Activated CD4-positive, alpha-beta T cell treated with anti-CD3 and anti-CD28 coated beads, Interleukin-2, amount 50 U/mL, for 1 hour (primary cell): ENCODE measurements at places on chromosomes 1 and 21.

GRCh38 chr21:34952701-34953100, 96.4 kb downstream of the RUNX1 start:
- no peak for DNase-seq

GRCh38 chr1:54782156-54782555, 17.8 kb upstream of the PARS2 start:
- DNase-seq = no peak

GRCh38 chr1:119714583-119714982, 2.8 kb downstream of the PHGDH start:
- DNase-seq = no peak

GRCh38 chr1:176692988-176693696, 230.2 kb downstream of the PAPPA2 start:
- no peak for DNase-seq

DNA sequence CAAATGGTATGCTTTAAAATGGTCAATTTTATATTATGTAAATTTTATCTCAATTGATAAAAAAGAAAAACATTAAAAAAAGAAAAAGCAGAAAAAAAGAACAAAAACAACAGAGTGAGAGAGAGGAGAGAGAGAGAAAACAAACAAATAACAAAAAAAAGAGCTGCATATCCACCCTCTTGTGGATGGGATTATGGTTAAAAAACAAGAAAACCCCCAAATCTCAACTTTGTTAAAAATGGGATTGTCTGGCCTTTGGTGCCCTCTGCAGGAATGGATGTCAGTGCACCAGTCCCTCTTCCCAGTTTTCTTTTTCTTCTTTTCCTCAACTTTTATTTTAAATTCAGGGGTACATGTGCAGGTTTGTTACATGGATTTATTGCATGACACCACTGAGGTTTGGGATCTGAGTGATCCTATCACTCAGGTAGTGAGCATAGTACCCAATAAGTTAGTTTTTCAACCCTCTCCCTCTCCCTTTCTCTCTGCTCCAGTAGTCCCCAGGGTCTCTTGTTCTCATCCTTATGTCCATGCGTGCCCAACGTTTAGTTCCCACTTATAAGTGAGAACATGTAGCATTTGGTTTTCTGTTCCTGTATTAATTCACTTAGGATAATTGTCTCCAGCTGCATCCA, 28.1 kb downstream of the RNF187 start:
- peak; percentile 27 for DNase-seq

DNA sequence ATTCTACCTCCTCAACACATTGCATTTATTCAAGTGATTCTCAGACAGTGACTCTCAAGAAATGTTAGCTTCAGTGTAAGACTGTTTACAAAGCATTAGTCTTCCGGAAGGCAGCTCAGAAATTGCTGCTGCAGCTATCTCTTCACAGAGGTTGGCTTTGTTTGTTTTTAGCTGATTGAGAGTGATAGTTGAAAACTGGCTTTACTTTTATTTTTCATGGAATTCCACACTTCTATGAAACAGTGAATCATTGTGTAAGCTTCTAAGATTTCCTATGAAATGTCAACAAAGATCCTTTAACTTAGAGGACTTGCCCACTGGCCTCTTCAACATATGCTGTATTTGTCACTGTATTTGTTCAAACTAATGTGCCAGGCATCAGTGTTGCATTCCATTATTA, 121.3 kb downstream of the TNNI3K start:
- DNase-seq = no peak

GRCh38 chr1:22201023-22201422, 58.1 kb upstream of the WNT4 start:
- DNase-seq = no peak

DNA sequence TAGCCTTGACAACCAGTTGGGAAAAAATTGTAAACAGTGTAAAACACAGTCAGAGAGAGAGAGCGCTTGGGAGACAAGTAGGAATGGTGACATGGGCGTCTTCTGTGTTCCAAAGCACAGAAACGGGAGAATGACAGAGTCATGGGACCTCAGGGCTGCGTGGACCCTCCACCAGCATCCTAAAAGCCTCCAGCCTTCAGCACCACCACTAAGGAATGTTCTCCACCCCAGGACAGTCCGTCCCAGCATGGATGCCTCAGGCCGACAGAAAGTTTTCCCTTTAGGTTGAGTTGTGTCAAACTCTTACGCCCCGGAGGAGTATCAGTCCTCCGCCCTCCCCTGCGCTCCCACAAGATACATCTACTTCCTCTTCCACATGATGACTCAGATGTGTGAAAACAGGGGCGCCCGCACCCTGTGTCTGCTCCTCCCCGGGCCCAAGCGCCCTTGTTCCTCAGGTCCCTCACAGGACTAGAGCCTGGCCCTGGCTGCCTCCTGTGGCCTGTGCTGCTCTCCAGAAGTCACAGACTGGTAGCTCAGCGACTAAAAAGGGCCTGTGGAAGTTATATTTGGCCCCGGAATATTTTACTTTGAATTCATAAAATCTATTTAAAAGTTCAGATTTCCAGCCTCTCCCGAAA, 63.9 kb upstream of the EFHD2 start:
- peak; percentile 48 for DNase-seq

DNA sequence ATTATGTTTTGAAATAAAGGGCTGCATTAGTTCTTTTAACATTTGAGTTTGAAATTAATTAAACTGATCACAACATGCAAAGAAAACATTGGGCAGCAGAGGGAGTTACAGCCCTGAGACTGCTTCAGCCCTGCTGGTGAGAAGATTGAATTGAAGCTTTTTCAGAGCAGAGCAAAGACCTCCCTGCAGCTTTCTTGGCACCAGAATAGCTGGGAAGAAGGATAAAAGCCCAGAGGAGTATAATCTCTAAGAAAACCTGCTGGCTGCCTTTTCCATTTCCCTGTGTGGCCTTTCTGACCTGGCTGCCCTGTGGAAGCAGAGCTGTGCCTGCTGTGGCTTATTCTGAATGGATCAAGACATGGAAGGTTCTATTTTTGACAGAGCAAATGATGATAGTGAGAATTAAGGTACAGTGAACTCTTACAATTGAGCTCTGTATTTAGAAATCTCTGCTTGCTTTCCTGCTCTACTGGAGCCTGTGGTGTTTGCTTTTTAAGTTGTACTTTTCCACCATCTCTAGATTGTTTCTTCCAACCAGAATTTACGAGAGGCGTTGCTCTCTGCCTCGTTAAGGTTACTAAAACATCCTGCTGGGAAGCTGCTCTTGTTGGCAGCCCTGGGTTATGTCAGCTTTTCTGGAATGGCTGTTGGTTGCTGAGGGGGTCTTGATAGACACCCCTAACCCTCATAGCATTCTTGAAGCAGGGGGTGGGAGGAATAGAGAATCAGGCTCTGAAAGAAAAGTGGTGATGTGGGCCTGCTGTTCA, 9.9 kb downstream of the SNRPE start:
- DNase-seq = no peak

DNA sequence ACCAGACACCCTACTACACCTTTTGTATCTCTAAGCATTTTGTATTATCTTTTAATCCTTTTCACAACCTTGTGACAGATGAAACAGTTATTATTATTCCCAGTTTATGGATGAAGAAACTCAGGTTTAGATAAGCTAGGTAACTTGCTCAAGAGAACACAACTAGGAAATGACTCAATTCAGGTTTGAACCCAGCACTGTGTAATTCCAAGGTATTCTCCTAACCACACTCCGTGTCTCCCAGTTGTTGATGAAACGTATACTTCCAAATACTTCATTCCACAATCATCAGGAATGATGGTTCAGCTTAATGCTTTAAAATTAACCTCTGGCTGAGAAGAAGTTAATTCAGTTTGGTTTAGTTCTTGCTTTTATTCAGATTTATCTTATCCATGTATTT, 51.7 kb upstream of the MRPS6 start:
- no peak for DNase-seq

DNA sequence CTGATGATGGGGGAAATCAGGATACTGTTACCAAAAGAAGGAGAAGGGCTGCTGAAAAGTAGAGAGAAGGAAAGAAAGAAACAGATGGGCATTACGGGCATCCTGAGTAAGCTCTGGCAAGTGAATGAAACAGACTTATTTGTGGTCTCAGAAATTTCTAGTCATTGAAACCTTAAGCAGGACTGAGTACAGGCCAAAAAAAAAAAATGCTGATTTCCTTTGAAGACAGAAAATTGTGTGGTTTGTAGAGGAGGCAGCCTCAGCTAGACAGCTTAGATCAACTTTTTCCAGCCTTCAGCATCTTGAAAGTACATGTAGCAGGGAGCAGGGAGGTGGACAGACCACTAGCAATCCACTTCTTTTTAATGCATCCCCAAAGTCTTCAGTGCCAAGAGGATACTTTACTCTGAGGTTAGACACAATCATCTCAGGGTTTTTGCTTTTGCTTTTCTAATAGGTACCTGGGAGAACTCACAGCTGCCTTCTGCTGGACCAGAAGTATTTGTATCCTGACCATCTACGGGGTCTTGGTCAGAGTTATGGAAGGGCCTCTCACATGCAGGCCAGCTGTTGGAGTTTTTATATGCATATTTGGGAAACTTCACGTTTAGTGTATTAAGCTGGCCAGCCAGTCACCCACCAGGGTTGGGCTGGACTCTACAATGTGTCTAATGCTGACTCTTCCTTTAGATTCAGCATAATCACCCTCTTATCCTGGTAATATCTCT, 10.6 kb upstream of the CAPZB start:
- no peak for DNase-seq

DNA sequence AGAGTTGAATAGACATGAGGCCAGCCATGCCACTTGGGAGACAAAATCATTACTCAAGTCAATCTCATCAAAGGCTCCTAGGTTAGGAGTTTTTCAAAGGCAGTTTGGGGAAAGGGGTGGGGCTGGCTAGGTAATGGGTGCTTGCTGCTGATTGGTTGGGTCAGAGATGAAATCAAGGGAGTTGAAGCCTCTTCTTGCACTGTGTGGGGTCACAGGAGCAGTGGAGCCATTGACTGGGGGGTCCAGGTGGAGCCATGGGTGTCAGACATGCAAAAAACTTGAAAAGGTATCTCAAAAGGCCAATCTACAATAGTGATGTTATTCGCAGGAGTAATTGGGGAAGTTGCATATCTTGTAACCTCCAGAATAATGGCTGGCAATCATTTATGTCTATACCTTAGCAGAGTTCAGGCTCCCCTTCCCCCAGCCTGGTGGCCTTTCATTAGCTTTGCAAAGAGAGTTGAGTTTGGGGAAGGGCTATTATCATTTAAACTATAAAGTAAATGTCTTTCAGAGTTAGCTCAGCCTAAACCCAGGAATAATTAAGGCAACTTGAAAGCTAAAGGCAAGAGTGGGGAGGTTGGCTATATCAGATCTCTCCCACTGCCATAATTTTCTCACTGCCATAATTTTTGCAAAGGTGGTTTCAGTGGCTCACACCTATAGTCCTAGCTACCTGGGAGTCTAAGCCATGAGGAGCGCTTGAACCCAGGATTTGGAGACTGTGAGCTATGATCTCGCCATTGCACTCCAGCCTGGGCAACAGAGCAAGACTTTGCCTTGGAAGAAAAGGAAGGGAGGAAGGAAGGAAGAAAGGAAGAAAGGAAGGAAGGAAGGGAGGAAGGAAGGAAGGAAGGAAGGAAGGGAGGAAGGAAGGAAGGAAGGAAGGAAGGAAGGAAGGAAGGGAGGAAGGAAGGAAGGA, 7.8 kb upstream of the PINK1 start:
- no peak for DNase-seq

- DNase-seq = no peak
Measured at GRCh38 chr1:24277420-24278169, 41.6 kb upstream of the GRHL3 start.

DNA sequence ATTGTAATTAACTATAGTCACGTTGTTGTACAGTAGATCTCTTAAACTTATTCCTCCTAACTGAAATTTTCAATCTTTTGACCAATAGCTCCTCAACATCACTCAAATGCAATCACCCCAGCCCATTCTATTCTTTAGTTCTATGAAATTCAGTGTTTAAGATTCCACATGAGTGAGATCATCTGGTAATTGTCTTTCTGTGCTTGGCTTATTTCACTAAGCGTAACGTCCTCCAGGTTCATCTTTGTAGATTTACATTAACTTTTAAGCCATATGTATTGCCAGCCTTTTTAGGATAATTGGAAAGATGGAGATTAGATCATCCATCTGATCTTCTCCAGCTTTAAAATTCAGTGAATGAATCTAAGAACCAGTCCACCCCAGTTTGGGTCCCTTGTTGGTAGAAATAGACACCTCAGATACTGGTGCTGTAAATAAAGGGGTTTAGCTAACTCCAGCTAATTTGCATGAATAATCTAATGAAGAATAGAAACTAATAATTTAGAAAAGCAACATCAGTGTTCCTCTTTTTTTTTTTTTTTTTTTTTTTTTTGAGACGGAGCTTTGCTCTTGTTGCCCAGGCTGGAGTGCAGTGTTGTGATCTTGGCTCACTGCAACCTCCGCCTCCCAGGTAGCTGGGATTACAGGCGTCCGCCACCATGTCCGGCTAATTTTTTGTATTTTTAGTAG, 7.0 kb downstream of the S100A10 start:
- DNase-seq = no peak

- no peak for DNase-seq
Measured at GRCh38 chr1:114345930-114346479, 165.0 kb downstream of the TRIM33 start.

DNA sequence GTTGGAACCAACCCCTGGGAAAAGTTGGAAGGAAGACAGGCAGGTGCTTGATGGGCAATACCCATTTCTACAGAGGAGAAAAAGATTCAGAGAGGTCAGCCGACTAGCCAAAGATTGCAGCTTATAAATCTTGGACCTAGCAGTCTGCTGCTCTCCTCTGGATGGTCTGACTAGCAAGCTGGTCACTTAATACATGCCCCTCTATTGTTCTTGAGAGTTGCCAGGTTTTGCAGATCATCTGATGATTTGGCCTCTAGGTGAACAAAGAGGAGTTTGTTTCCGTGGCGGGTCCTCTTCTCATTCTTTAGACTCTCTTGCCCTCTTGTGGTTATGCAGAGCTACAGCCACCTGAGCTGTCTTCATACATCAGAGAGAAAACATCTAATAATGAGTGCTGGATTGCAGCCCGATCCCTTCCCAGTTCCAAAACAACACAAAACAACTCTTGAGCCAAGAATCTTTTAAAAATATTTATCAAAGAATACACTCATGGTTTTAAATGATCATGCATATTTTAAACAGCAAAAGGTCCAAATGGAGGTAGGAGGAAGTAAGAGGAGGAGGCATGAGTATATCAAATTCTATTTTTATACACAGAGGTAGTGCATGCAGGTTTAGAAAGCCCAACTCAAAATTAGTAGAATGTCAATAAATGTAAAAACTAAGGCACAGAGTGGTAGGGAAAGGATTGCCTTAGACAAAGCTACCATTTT, 115.7 kb downstream of the SLC30A10 start:
- no peak for DNase-seq

GRCh38 chr1:204923201-204923600, 52.5 kb downstream of the NFASC start:
- DNase-seq = no peak

- no peak for DNase-seq
Measured at GRCh38 chr1:162660574-162660973, 28.3 kb downstream of the DDR2 start.

- DNase-seq = no peak
Measured at GRCh38 chr1:201514466-201514865, 7.5 kb upstream of the CSRP1 start.

GRCh38 chr1:243343970-243344937, 88.4 kb downstream of the SDCCAG8 start:
- no peak for DNase-seq
